ENCODE measurements at places on chromosomes 3 and 15.

DNA sequence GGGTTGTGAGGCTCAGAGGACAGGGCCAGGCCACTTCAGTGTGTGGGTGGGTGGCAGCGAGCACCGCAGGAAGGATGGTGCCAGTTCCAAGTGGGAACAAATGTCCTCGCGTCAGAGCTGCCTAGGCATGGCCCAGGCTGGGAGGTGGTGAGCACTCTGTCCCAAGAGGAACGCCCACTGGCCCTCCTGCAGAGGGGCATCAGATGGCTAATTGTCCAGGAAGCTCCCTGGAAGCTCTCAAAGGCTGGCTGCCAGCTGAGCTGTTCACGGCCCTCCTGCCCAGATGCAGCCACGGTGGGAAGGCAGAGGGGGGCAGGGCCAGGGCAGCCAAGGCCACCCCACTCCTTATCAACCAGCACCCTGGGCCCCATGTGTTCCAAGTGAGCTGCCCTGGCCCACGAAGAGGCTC lies 55.2 kb downstream of the IQSEC1 start:
- no peak for DNase-seq

- no peak for DNase-seq
Observed at GRCh38 chr3:72776-73175, 123.8 kb upstream of the CHL1 start.

DNA sequence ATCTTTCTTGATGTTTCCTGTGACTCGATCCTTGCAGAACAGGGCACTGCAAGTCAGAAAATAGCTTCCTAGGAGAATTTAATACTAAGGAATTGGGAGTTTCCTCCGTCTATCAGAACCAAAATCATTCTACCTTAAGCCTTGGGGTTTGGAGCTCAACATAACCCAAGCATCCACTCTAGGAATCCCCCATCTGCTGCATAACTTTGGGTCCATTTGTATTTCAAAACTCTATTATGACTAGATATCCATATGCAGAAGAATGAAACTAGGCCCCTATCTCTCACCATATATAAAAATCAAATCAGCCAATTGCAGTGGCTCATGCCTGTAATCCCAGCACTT lies 61.7 kb upstream of the AKAP13 start:
- DNase-seq = no peak

DNA sequence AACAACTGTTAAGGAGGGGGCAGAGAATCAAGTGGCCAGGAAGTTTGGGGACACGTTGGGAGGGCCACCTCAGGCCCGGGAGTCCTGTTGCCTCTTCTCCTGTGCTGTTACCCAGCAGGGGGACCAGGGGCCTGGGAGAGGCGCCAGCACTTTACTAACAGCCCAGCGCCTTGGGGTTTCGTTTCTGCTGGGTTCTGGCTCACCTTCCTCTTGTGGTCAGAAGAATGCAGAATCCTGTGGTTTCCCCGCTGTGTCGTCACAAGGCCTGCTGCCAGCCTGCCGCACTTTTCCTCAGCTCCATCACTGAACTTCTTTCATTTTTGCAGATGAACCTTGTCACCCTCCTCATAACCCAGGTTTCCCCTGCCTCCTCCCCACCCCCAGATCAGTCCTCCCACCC lies 67.7 kb downstream of the SLC30A4 start:
- no peak for DNase-seq

DNA sequence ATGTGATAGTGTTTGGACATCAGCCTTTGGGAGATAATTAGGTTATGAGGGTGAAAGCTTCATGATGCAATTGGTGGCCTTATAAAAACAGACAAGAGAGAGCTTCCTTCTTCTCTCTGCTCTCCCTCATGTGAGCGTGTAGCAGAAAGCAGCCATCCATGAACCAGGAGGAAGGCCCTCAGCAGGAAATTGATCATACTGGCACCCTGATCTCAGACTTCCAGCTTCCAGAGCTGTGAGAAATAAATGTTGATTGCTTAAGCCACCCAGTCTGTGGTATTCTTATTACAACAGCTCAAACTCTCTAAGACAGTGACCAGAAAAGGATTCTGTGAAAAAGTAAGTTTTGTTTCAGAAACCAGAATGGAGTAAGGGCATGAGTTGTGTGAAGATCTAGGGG lies 13.3 kb downstream of the STAC start:
- DNase-seq = no peak

- no peak for DNase-seq
Observed at GRCh38 chr15:67147396-67147949, 82.1 kb downstream of the SMAD3 start.

GRCh38 chr3:125152951-125153350 lies 59.6 kb downstream of the SLC12A8 start:
- no peak for DNase-seq

GRCh38 chr3:190862209-190863118 lies at the start of gene GMNC:
Gene GMNC, minus strand, starts transcription at chr3:190862694. Its CDS starts 79 bp downstream, at chr3:190862615.
- no peak for DNase-seq

GRCh38 chr3:143650120-143650519 lies 198.1 kb downstream of the SLC9A9 start:
- no peak for DNase-seq

GRCh38 chr3:188059351-188059750 lies 94.6 kb upstream of the LPP start:
- DNase-seq = no peak

- no peak for DNase-seq
Observed at GRCh38 chr3:71725271-71725991, at the start of gene EIF4E3. Gene EIF4E3, minus strand, starts transcription at chr3:71725402. Its CDS starts 35 bp downstream, at chr3:71725367.

DNA sequence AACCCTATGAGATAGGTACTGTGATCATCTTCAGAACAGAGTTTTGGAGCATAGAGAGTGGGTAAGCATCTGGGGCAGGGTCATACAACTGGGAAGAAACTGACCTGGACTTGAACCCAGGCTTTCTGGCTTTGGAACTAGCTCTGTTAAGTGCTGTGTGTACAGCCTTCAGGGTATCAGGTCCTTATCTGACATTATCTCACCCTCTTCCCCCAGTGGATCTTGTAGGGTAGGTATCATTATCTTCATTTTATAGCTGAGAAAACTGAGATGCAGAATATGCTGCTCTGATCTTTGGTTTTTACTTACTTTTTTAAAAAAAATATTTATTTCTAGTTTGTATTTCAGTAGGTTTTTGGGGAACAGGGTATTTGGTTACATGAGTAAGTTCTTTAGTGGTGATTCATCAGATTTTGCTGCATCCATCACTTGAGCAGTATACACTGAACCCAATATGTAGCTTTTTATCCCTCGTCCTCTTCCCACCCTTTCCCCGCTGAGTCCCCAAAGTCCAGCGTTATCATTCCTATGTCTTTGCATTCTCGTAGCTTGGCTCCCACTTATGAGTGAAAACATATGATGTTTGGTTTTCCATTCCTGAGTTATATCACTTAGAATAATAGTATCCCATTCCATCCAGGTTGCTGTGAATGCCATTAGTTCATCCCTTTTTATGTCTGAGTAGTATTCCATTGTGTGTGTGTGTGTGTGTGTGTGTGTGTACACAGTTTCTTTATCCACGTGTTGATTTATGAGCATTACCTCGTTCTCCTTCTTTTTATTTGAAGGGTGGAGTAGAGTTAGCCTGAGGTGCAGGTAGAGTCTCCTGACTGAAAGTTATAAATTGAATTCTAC lies 271.2 kb downstream of the PTPRG start:
- no peak for DNase-seq

- DNase-seq = no peak
Observed at GRCh38 chr3:95037927-95038326, 975.1 kb downstream of the NSUN3 start.

DNA sequence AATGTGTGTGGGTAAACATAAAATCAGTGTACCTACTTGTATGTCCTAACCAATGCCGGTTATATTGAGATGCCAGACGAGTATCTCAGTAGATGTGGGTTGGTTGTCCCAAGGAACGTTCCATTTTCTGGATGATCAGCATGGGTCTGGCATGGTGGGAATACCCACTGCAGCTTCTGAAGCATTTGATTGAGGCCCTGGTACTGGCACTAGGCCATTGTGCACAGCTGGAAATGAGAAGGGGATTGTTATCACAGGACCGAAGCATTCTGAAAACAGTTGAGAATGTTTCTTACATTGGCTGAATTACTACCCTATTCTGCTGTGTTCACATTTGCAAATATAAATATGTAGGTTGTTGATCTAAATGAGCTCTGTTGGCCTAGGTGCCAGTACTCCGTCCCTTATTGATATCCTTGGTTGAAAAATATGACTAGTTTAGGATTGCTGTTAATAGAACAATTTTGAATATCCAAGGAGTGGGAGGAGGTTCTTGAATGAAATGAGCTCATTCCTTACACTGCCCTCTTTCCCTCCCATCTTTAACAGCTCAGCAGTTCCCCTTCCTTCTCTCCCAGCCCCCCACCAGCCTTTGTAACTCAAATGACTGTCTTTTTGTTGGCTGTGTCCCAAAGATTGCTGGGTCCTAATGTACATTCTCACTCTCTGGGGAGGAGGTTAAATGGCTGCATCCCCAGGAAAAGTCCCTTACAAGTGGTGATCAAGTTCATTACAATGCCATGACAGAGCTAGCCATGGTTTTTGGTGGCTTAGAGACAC lies 293.3 kb upstream of the TPM1 start:
- DNase-seq = no peak

DNA sequence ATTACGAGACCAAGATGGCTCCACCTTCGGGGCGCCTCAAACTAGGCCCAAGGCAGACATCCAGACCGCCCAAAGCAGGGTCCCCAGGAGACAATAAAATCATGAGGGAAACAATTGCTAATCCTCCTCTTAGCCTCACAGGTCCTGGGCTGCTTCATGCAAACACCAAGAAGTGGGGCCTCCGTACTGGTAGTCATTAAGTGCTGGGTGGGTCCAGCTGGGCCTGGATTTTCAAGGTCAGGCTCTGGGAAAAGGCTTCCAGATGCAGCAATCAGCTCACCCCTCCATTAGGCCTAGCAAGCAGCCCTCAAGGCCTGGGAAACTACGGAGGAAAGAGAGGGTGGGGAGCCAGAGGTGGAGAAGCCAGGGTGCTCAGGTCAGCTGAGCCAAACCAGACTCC lies 634 bp downstream of the FBXL22 start:
- no peak for DNase-seq

- no peak for DNase-seq
Observed at GRCh38 chr3:153247331-153248330, 85.6 kb downstream of the RAP2B start.

DNA sequence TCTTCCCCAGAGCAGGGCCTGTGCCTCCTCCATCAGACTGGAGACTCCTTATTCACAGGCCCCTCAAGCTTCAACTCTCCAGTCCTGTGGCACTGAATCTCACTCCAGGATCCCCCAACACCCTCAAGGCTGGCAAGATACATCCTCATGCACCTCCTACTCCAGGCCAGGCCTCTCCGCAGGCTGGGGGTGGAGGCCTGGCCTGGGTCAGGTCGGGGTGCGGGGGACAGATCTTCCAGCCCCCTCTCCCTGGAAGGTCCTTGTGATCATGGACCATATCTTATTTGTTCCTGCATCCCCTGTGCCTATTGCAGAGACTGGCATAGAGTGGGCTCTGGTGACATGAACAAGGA lies 147.3 kb downstream of the SMAD6 start:
- DNase-seq = no peak

DNA sequence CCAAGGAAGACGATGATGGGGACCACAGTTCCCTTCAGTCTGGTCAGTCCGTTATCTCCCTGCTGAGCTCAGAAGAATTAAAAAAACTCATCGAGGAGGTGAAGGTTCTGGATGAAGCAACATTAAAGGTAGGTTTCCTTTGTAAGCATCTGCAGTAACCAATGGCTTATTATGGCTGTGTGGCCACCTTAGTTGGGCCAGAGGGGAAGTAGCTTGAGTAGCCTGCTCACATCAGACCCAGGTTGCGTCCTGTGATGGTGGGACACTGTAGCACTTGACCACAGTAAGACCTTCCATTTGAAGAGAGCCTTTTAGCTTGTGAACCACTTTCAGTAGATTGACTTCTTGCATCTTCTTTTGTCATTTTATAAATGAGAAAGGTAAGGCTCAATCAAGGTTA lies 22.6 kb downstream of the STARD5 start:
- no peak for DNase-seq
